GM23338 (cell line): ENCODE measurements at places on chromosomes 11 and 22. TPM values are rescaled to one million over a fixed set of nuclear protein-coding genes. Genes with fewer than 3 reads are reported as not detected.

DNA sequence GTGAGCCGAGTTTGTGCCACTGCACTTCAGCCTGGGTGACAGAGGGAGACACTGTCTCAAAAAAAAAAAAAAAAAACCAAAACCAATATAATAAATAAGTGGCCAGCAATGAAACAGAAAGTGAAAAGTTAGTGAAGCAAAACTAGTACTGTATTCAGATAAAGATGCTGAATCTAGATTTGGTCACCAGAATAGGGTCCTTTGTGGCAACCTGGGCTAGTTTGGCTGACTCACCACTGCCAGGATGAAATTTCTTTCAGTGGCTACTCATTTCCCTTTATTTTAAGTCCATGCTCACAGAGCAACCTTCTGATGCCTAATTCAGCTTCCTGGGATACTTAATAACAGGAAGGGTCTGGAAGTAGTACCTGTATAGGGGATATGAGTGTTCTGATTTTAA lies 26.0 kb downstream of the LIMK2 start:
- H3K4me3 ChIP-seq, result no peak overlapping the region
- H3K4me1 ChIP-seq, result 0 out of 2 replicates have a peak, but pooled peaks cover 1% of the 10 kb centered on the region
- no peak overlapping the region for H3K27ac ChIP-seq
- H3K27me3 ChIP-seq, result no peaks in the 10 kb centered on the region
- H3K36me3 ChIP-seq, result no peaks in the 10 kb centered on the region

DNA sequence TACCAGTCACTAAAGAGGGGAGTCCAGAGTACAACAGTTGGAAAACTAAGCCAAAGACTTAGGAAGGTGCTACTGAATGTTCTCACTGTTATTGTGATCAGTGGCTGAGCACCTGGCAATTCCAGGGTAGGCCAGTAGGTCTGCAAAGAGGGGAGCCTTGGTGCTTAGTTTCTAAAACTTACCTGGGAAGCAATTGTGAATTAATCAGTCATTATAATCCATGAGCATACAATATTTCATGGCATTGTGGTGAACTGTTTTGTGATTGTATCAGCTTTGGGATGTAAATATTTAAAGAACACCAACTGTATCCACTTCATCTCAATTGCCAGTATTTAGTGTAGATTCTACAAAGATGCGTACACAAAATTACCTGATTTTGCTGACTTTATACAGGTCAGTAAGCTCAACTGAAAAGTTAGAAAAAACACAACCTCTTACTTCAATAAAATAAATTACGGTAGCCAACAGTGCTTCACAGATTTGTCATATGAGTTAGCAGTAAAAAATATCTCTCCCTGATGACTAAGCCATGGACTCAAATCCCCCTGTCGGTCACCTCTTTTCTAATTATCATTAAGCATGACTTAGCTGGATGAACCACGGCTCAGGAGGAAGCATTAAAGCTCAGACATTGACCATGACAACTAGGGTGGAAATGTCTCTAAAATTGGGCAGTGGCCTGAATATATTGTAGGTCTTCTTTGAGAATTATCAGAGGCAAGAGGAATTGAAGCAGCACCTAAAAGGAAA lies 30.8 kb upstream of the SORL1 start:
- H3K4me3 ChIP-seq, result no peak overlapping the region
- peak; percentile 45 for DNase-seq
- peaks cover 4% of the 10 kb centered on the region; the same call in 1 of the 2 replicates for H3K27me3 ChIP-seq
- H3K4me1 ChIP-seq, result peaks cover 10% of the 10 kb centered on the region
- H3K36me3 ChIP-seq, result no peaks in the 10 kb centered on the region
- no peak overlapping the region for H3K27ac ChIP-seq

OR6A2 gene
- 0.97 and 1.7 TPM in 2 replicates for total RNA-seq

- peaks cover 11% of the 10 kb centered on the region for H3K4me1 ChIP-seq
- no peaks in the 10 kb centered on the region for H3K27me3 ChIP-seq
- H3K4me3 ChIP-seq, result no peak within 1 kb of the TSS
- no peak within 1 kb of the TSS for H3K27ac ChIP-seq
- H3K36me3 ChIP-seq, result no peaks in the 10 kb centered on the region
Observed at GRCh38 chr11:71582309-71582895, at the start of gene KRTAP5-11. Gene KRTAP5-11 (minus strand): TSS chr11:71582875. CDS start chr11:71582837, 38 bp downstream.

GRCh38 chr11:79973721-79974617 lies 533.1 kb upstream of the TENM4 start:
- no peaks in the 10 kb centered on the region for H3K27me3 ChIP-seq
- H3K36me3 ChIP-seq, result no peaks in the 10 kb centered on the region
- peak; percentile 66 for DNase-seq
- H3K27ac ChIP-seq, result no peak overlapping the region

GRCh38 chr11:57407941-57408475 lies 17.6 kb upstream of the PRG2 start:
- no peak overlapping the region for H3K27ac ChIP-seq
- H3K4me1 ChIP-seq, result no peaks in the 10 kb centered on the region
- DNase-seq, result no peak
- peaks cover 17% of the 10 kb centered on the region for H3K36me3 ChIP-seq
